Right ventricle myocardium superior (tissue), 1 donor: ENCODE measurements at places on chromosomes 11 and 22. TPM values are rescaled to one million over a fixed set of nuclear protein-coding genes. Genes with fewer than 3 reads are reported as not detected.
A peak's percentile ranks its signal among the peaks of the same experiment; 100 is the strongest.

The CABP4 gene
- total RNA-seq = 0.75 TPM

The TMPRSS5 gene
- 1.3 TPM for total RNA-seq

The ENTHD1 gene
- total RNA-seq = not detected

The RFPL1 gene
- not detected for total RNA-seq

The GGTLC2 gene
- not detected for total RNA-seq

The CD248 gene
- total RNA-seq = 15.7 TPM

The OR8D1 gene
- total RNA-seq = not detected

The CREB3L1 gene
- total RNA-seq = 69.2 TPM

DNA sequence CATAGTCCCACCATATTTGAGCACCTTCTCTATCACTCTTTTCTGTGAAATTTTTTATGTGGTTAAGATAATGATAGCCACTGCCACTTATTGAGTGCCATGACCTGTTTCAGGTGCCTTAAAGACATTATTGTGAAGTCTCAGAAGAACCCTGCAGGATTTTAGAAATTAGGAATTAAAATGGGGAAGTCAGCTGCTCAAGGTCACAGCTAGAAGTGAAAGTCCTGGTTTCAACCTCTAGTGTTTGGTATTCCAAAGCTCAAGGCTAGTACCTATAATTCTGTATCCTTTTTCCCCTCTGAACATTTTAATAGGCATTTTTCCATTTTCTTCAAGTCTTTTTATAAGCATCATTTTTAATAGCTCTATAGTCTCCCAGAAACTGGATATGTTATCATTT lies 9.0 kb upstream of the RRM1 start:
- no peak for DNase-seq

GRCh38 chr11:10076458-10077141 lies 217.4 kb downstream of the SBF2 start:
- peak; percentile 86 for DNase-seq

DNA sequence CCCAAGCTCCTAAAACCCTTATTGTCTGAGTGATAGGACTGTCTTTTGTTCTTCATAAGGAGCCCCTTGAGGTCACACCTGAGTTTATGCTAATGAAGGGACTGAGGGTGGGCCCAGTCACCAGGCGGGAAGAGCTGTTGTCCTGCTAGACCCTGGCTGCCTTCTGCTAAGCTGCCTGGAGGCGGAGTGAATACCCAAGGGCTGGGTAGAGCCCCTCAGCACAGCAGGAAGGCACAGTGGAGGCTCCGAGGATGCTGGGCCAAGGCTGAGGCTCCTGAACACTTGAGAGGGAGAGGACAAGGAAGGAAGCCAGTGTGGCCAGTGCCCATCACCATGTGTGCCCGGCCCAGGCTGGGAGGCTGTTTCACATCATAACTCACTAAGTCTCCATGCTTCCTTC lies 4.8 kb upstream of the PHF21B start:
- no peak for DNase-seq

DNA sequence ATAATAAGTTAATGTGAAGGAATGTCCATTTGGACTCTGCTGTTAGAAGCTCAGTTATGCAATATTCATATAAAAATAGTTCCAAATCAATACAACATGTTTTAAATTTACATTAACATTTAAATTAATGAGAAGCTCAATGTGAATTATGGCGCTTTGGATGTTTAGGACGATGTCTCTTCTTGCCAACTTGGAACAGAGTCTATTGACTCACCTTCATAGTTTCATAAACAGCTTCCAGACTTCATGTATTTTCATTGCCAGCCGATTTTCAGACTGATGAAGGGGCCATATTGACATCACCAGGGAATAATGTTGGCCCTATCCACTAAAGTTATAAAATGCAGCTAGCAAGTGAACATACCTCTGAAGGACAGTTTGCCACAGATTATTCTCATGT lies 1136.2 kb downstream of the LRRC4C start:
- DNase-seq = no peak

- DNase-seq = no peak
These were observed 29.2 kb downstream of the SREBF2 start for GRCh38 chr22:41862160-41862529.

GRCh38 chr11:5246772-5247471 lies 2.7 kb downstream of the HBG1 start:
- no peak for DNase-seq

- DNase-seq = peak; percentile 24
These were observed 942.9 kb downstream of the BRD1 start for GRCh38 chr22:48884786-48885185.

GRCh38 chr11:121417055-121417551 lies 35.0 kb upstream of the SORL1 start:
- DNase-seq = peak; percentile 88

GRCh38 chr11:31822927-31823643 lies 12.0 kb upstream of the PAX6 start:
- no peak for DNase-seq

DNA sequence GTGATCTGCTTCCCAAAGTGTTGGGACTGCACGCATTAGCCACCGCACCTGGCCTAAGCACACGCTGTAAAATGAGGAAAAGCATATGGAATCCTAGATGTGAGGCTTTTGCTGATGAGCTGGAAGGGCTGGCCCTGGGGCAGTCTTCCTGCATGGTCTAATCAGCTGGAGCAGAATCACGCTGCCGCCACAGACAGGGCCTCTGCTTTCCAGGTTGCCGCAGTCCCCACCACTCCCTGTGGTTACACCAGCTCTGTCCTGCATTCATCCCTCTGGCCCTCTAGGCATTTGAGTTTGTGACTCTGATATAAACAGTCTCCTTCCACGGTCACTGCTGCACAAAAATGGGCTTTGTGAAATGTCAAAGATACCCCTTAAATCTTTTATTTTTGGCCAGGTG lies 17.1 kb downstream of the RPS6KA4 start:
- DNase-seq = no peak

DNA sequence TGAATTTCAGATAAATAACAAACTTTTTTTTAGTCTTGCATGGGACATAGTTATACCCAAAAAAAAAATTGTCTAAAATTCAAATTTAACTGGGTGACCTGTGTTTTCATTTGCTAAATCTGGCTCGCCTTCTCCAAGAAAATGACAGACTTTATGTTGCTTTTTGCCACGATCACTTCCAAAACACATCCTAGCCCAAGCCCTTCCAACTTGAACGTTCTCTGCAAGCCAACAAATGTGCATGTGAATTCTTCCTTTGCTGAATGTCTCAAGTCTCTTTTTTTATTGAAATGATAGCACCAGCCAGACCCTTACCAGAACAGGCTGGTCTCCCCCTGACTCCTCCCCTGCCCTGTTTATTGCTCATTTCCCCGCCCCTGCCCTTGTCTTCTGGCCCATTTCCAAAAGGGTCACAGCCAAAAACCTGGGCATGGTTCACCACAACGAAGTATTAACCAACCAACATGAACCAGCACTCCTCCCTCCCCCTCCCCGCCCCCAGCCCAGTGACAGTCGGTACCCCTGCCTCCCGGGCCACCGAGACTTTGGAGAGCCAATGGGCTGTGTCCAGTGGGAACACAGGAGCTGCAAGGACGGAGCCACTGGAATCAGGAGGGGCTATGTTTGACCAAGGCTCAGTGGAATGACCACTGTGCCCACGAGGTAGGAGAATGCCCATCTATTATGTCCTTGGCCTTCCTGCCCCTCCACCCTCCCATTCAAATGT lies 63.2 kb downstream of the BTG4 start:
- no peak for DNase-seq

GRCh38 chr11:130902380-130902779 lies 13.9 kb downstream of the SNX19 start:
- no peak for DNase-seq

GRCh38 chr11:132064987-132065620 lies 694.7 kb downstream of the NTM start:
- no peak for DNase-seq

- DNase-seq = no peak
These were observed 326.4 kb downstream of the GUCY1A2 start for GRCh38 chr11:106691807-106692365.

GRCh38 chr22:19529811-19530210 lies 5.6 kb upstream of the CLDN5 start:
- DNase-seq = no peak

GRCh38 chr11:67052891-67053290 lies 3.8 kb upstream of the RHOD start:
- no peak for DNase-seq

DNA sequence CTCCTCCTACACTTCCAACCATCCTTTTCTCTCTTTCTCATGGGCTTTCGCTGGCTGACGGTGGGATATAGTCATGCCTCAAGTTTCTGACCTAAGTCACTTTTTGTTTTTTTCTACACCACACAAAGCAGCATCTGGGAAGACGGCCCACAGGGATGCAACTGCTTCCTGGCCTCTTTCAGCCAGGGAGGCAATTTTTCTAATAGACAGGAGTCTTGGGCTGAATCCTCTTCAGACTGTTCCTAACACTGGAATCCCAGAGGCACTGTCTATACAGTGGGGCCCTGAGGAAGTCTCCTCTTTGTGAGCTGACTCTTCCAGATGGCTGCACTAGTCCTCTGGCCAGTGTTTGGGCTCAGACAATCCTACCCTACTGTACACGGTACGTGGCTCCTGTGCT lies 39.7 kb upstream of the OLFML1 start:
- DNase-seq = no peak

- DNase-seq = no peak
These were observed 188.5 kb downstream of the CEP164 start for GRCh38 chr11:117515892-117516787.

DNA sequence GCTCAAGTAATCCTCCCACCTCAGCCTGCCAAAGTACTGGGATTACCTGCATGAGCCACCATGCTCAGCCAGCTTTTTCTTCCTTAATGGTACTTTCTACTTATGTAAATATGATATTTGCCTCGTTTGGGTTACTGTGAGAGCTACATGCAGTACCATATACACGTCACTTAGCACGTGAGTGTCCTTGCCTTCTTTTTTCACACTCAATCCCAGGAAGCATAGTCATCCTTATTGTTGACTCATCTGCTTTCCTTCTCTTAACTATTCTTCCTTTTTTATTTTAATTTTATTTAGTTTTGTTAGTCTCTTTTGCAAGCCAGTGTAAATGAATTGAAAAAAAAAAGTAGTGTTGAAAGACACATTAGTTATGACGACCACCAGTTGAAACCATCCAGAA lies 205.9 kb downstream of the HIPK3 start:
- DNase-seq = no peak

GRCh38 chr11:116771935-116772334 lies 852 bp downstream of the BUD13 start:
- DNase-seq = no peak

DNA sequence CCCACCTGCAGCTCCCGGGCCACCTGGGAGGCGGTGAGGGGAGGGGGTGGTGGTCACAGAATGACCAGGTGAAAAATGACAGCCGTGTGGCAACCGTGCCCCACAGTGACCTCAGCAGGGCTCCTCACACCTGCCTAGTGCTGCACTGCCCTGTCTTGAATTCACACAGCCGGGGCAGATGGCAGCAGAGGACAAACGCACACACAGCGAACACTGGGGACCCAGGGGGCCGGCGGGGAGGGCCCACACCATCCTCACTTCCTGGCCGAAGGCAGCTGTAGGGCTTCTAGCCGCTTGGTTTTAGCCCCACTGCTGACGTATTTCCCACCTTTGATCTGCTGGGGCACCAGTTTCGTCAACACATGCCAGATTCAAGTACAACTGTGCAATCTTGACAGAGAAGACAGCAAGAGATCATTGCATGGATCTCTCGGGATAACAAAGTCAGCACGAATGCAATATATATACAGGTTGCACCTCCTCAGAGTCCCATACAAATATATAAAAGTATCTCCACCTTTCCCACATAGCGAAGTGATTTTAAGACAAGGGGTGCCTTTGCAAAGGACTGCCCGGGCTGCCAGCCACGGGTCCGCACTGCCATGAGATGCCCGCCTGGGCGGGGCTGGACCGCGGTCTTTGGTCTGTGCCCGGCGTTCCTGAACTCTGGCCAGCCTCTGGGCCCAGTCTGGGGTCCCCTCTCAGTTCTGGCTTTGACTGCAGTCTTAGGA lies 26.9 kb downstream of the TRMU start:
- no peak for DNase-seq

DNA sequence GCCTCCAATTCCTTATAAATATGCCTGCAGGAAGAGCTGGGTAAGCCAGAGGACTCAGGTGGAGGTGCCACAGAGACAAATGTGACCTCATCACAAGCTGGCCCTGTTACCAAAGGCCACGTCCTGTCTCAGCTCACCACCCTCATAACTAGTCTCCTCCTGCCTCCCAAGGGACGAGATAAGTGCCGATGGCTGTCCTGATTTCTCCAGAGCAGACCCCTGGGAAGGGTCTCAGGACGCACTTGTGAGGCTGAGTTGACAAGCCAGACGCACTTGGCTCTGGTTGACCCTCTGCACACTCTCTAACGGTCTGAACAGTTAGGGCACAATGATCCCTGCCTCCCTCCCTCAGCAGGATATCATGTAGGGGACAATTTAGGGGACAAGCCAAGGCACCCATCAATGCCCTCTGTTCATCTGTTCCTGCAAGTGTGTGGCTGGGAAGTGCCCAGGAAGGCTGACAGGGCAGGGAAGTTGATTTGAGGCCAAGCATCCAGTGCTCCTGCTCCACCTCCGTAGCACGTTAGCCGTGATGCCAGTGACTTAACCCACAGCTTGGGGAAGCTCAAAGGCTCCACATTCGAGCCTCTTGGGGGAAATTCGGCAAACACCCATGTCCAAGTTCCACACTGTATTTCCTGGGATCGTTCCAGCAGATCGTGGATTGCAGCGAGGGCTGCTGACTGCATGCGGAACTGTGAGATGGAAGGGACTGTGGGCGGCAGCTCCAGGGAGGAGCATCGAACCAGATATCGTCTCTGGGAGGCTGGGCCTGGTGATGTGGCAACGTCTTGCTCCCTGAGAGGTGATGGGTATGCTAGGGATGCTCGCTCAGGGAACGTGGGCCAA lies 2.8 kb downstream of the SMIM38 start:
- peak; percentile 16 for DNase-seq

GRCh38 chr11:68727783-68728182 lies 23.5 kb downstream of the TESMIN start:
- no peak for DNase-seq

GRCh38 chr11:74522776-74523175 lies 29.3 kb upstream of the LIPT2 start:
- DNase-seq = no peak
